ENCODE measurements at places on chromosomes 7 and 10.
A peak's percentile ranks its signal among the peaks of the same experiment; 100 is the strongest.

GRCh38 chr10:70786799-70787415 is 1.7 kb upstream of the TBATA start:
- DNase-seq, result no peak

- DNase-seq, result no peak
Observed at GRCh38 chr10:8214587-8214986, 160.1 kb downstream of the GATA3 start.

GRCh38 chr7:128171-129080 is 63.9 kb upstream of the FAM20C start:
- no peak for DNase-seq

GRCh38 chr10:25493122-25493893 is 318.5 kb downstream of the GPR158 start:
- no peak for DNase-seq

DNA sequence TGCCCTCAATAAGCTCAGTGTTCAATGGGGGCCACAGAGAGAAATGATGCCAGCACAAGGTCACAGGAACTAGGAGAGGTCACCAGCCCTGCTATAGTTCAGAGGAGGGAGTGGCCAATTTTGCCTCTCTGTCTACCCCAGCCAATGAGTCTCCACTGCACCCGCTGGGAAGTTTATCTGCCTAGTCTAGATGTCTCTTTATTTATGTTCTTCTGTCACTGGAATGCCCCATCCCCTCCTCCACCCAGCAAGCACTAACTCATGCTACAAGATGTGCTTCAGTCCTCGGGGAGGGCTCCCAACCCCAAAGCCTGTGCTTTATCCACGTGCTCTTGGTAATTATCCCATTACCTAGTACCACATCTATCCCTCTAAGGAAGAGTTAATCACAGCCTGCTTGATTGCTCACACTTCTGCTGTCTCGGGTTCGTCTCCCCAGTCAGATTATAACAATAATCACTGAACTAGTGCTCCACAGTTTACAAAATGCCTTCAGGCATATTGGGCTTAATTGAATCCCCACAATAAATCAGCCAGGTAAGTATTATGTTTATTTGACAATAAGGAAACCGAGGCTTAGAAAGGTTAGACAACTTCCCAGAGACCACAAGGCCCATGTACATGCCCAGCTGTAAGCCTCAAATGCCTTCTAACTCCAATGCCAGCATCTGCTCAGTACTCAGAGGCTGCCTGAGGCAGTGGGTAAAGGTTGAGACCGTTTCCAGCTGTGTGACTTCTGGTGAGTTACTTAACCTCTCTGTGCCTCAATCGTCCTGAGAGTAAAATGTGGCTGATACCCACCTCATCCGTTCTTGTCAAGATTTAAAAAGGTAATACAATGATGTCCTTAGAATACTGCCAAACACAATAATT is 3.9 kb downstream of the HIP1 start:
- DNase-seq, result no peak

GRCh38 chr10:98533746-98534445 is 87.2 kb upstream of the HPS1 start:
- no peak for DNase-seq

GRCh38 chr10:24723386-24723787 is 300 bp downstream of the ARHGAP21 start:
- no peak for DNase-seq

- DNase-seq, result no peak
Observed at GRCh38 chr10:6699336-6699735, 119.3 kb upstream of the PRKCQ start.

GRCh38 chr7:148182264-148182663 is 408.3 kb upstream of the C7orf33 start:
- no peak for DNase-seq

- no peak for DNase-seq
Observed at GRCh38 chr7:41367967-41368882, 334.7 kb downstream of the INHBA start.

DNA sequence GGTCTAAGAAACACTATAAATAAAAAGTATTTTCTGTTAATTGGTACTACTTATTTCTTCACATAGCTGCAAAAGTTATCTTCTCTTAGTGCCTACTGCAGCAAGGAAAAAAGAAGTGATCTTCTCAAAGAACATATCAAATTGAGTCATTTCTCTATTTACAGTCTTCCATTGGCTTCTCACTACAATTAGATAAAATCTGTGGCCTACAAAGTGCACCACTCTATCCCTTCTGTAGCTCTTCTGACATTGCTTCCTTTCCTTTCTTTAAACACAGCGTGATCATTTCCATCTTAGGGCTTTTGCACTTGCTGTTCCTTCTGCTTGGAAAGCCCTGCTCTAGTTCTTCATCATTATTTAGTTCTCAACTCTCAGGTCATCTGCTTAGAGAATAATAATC is 44.7 kb downstream of the MXI1 start:
- no peak for DNase-seq

DNA sequence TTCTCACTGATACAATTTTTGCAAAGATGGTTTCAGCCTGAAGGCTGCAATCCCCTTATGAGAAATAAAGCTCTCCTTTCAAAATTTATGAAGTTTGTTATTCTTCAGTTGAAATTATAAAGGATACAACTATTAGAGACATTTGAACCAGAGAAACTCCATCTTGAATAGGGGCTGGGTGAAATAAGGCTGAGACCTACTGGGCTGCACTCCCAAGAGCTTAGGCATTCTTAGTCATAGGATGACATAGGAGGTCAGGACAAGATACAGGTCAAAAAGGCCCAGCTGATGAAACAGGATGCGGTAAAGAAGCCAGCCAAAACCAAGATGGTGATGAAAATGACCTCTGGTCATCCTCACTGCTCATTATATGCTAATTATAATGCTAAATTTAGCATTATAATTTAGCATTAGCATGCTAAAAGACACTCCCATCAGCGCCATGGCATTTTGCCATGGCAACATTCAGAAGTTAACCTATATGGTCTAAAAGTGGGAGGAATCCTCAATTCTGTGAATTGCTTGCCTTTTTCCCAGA is 22.4 kb upstream of the IFIT1B start:
- DNase-seq, result no peak

- DNase-seq, result peak; percentile 7
Observed at GRCh38 chr7:135454060-135454459, 55.8 kb downstream of the CNOT4 start.

- DNase-seq, result no peak
Observed at GRCh38 chr7:20249376-20249775, 32.2 kb upstream of the MACC1 start.

- DNase-seq, result no peak
Observed at GRCh38 chr7:142587578-142588191, 161.6 kb upstream of the PRSS1 start.

- no peak for DNase-seq
Observed at GRCh38 chr7:36568452-36568849, 155.8 kb downstream of the AOAH start.

GRCh38 chr10:72611783-72612182 is 14.1 kb downstream of the MICU1 start:
- no peak for DNase-seq

- no peak for DNase-seq
Observed at GRCh38 chr10:29517352-29517923, 117.3 kb downstream of the SVIL start.

- no peak for DNase-seq
Observed at GRCh38 chr10:26365681-26366358, 72.3 kb upstream of the APBB1IP start.

DNA sequence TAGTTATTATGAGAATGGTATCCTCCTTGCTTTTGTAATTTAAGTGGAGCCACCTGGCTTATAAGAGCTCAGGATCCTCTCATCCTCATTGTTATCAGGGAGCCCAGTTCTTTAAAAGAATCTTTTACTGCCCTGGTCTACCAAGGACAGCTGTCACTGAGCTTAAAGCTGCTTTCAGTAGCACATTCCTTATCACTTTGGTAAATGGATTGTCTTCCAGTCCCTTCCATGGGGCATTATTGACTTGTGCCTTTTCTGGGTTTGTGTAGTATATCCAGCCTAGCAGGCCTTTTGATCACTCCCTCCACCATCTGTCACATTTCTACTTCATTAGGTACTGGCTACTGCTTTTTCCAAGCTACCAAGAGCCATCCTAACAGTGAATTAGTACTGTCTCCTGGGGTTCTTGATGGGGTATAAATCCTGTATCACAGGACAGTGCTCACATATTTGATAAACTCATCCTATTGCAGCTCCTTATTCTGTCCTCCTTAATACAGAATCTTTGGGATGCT is 208.9 kb downstream of the TMEM26 start:
- no peak for DNase-seq

- peak; percentile 52 for DNase-seq
Observed at GRCh38 chr10:122267849-122268737, 3.0 kb upstream of the BTBD16 start.

DNA sequence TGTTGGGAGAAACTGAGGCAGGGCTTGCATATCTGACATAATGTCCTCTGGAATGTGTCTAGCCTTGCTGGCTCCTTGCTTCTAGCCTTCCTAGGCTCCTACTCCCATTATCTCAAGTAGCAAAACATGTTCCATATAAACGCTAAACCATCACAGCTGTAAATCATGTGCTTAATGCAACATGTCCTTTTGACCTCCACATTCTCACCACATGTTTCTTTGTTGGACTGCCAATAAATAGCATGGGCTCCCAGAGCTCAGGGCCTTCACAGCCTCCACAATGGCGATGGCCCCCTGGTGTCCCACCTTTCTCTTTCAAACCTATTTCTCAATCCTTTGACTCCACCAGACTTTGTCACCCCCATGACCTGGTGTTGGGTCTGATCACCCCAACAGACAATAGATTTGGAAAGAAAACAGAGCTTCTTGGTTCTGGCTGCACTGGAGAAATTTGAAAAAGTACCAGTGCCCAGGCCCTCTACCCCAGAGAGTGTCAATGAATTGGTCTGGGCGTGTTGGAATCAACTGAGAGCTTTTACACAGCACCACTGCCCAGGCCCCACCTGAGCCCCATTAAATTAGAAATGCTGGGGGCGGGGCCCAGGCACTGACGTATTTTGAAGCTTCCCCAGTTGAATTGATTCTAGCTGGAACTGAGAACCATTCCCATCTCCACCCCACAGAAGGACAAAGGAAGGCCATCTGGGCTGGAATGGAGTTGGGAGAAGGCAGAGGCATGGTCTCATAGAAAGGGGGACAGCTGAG is 41.3 kb upstream of the GGCT start:
- DNase-seq, result no peak

DNA sequence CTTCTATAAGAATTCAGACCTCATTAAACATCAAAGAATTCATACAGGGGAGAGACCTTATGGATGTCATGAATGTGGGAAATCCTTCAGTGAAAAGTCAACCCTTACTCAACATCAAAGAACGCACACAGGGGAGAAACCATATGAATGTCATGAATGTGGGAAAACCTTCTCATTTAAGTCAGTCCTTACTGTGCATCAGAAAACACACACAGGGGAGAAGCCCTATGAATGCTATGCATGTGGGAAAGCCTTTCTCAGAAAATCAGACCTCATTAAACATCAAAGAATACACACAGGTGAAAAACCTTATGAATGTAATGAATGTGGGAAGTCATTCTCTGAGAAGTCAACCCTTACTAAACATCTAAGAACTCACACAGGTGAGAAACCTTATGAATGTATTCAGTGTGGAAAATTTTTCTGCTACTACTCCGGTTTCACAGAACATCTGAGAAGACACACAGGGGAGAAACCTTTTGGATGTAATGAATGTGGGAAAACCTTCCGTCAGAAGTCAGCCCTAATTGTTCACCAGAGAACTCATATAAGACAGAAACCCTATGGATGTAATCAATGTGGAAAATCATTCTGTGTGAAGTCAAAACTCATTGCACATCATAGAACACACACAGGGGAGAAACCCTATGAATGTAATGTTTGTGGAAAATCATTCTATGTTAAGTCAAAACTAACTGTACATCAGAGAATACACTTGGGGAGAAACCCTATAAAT is 24.1 kb downstream of the ZNF37A start:
- no peak for DNase-seq

DNA sequence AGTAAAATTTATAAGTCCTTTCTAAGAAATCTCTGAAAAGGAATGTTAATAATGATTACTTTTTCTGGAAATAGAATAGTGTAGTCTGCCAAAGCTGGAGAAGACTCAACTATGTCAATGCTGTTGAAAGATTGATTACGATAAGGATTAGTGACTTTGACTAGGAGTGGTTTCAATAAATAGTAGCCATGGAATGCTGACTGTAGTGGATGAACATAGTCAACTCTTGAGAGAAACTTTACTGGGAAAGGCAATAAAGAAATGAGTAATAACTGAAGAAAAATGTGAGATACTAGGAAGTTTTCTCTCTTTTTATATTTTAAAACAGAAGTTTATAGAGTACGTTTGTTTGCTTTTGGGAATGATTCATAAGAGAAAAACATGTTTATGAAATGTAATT is 105.0 kb upstream of the CDK13 start:
- DNase-seq, result no peak

GRCh38 chr10:6255548-6256061 is 52.9 kb downstream of the PFKFB3 start:
- no peak for DNase-seq

- no peak for DNase-seq
Observed at GRCh38 chr7:47378728-47379395, 203.0 kb downstream of the TNS3 start.

- DNase-seq, result no peak
Observed at GRCh38 chr10:118003126-118003525, 43.6 kb downstream of the RAB11FIP2 start.

DNA sequence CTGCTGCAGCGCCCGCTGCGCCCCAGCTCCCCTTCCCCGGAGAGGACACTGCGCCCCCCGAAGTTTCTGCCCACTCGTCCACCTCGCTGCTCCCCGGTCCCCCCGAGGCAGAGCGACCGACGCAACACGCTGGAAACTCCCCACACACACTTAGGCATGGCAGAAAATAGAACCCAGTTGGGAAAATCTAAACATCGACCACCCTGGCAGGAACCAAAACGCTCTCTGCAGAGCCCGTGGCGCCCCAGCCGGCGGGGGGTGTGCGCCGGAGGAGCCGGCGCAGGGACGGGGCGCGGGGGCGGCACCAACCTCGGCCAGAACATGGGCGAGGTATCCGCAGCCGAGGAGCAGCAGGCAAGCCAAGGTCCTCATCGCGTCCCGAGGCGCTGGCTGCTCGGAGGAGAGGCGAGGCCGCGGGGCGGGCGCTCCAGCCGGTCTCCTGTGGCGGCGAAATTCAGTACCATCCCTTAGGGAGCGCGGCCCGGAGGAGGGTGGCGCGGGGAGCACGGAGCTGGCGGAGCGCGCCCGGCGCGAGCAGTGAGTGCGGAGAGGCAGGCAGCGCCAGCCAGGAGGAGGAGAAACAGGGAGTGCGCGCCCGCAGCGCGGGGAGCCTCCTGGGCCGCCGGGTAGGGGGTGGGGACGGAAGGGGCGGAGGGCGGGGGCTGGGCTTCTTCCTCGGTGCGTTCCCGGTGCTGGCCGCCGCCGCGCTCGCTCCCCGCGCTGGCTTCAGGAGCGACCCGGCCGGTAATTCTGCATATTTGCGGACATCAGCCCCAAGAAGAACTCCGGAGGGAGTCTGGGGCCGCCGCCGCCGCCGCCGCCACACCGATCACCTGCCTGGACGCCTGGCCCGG is 789 bp downstream of the PDGFA start:
- DNase-seq, result peak; percentile 39

DNA sequence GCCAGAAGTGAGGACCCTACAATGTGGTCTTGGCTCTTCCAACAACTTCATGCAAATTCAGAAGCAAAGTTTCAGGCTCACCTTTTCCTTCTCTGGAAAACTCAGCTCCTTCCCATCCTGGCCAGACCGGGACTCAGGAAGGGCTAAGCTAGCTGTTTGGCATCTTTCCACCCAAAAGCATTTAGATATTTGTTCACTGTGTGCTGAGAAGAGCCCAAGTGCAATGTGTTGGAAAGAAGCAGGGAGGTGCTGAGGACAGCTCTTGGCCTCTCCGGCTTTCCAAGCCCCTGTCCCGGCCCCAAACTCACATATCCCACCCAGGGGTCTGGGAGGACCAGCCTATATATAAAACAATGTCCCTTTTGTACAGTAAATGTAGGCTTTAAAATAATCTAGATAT is 44.5 kb downstream of the MKI67 start:
- DNase-seq, result no peak

Data from stimulated activated CD4-positive, alpha-beta T cell treated with anti-CD3 and anti-CD28 coated beads, Interleukin-1b, Interleukin-23, amount 100 ng/mL, for 48 hours (primary cell).